Fibroblast of skin of right biceps (primary cell): ENCODE measurements at places on chromosomes 7 and 10.

GRCh38 chr10:63744060-63744941, 223.1 kb downstream of the REEP3 start:
- DNase-seq, result peak; percentile 84

- DNase-seq, result peak; percentile 64
Measured at GRCh38 chr10:90945491-90946070, 24.7 kb upstream of the ANKRD1 start.

DNA sequence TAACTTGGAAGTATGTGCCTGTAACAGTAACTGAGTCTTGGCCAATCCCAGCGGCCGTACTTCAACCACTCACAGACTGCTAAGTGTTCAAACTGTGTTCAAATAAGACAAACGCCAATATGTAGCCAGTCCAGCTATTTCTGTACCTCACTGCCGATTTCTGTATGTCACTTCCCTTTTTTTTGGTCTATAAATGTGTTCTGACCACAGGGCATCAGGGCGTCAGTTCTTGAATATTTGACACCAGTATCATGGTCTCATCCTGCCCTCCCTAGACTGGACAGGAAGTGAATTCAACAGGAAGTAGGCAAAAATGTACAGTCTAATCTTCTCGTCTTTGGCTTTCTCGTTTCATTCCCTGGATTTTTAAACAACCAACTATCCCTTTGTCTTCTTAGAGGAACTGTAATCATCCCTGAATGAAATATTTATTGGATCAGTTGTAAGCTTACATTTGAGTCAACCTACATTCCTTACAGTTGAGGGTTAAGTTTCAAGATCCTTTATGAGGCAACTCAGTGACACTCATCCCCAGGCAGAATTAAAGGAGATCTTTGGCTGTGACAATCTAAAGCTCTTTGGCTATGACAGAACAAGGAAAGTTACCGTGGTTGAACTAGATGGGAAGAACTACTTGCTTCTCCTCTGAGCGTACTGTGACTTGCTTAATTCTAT, 232.7 kb downstream of the NSUN6 start:
- DNase-seq, result no peak

- no peak for DNase-seq
Measured at GRCh38 chr7:2729893-2730716, 42.1 kb downstream of the AMZ1 start.

DNA sequence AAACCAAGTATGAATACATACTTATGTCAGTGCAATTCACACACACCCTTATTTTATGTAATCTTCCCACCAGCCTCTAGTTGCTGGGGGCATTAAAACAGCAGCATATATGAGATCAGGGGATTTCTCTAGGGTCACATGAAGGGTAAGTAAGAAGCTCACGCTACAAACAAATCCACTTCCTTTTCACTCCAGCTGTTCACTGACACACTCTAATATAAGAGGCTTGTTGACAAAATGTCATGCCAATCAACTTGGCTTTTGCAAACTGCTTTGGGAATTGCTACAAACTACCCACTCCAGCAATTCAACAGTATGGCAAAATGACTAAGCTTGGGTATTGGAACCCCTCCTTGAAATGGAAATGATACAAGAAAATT, 10.3 kb downstream of the FAM3C start:
- no peak for DNase-seq

DNA sequence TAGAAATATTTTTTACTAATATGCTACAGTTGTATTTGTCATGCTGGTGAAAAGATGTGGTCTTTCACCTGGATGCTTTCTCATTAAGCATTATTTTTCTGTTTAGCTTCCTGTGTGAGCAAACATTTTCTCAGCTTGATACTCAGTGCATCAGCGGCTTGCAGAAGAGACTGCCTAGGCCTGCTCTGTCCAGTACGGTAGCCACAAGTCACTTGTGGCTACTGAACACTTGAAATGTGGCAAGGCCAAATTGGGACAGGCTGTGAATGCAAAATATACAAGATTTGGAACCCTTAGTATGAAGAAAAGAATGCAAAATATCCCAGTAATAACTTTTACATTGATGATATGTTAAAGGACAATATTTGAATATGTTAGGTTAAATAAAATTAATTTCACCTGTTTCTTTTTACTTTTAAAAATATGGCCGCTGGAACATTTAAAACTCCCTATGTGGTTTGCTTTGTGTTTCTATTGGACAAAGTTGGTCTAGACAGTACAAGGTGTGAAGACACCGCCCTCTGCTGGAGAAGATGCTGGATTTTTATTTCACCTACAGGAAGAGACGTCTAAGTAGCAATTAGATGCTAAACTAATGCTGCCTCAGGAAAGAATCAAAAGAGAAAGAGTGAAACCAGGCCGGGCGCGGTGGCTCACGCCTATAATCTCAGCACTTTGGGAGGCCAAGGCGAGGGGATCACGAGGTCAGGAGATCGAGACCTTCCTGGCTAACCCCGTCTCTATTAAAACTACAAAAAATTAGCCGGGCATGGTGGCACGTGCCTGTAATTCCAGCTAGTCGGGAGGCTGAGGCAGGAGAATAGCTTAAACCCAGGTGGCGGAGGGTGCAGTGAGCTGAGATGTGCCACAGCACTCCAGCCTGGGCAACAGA, 5.3 kb downstream of the SRGN start:
- peak; percentile 81 for DNase-seq

- peak; percentile 4 for DNase-seq
Measured at GRCh38 chr10:80709866-80710265, 172.2 kb downstream of the SH2D4B start.

DNA sequence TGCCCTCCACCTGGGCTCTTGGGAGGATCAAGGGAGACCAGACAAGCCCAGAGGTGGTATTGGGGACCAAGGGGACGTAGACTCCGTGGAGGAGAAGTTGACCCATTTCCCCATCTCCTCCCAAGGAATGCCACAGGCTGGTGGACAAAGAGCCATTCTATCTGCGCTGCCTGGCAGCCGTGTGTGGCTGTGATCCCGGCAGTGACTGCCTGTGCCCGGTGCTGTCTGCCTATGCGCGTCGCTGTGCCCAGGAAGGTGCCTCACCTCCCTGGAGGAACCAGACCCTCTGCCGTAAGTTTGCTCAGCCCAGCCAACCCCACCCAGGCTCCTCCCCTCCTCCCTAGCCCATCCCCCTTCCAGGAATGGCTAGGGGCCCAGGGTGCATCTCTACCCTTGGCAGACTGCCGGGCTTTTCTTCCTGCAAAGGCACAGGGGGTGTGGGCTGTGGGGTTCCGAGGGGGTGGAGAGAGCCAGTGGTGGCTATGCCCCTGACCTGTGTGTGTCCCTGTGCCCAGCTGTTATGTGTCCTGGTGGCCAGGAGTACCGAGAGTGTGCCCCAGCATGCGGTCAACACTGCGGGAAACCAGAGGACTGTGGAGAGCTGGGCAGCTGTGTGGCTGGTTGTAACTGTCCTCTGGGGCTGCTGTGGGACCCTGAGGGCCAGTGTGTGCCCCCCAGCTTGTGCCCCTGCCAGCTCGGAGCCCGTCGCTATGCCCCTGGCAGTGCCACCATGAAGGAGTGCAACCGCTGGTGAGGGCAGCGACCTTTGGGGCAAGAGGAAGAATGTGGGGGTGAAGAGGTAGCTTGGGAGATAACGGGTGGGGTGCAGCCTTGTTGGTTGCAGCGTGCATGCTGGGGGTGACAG, 10.2 kb upstream of the ZNF467 start:
- DNase-seq, result no peak

DNA sequence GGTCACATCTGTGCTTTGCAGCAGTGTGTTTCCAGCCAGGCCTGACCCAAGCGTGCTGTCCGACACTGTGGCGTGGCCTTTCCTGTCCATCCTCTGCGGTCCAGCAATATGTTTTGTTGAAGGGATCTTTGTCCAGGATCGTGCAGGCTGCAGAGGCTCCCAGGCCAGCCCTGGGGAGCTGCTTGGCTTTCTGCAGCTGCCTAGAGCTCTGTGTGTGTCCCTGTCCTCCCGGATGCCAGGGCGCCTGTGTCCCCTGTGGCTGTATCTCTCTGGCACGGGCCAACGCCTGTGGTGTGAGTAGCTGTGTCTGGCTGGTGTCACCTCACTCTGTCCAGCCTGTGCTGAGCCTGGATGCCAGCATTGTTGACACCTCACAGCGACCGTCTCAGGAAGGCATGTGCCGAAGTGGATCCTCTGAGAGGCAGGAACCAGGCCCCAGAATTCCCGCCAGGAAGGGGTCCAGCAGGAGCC, 94.5 kb downstream of the INPP5A start:
- DNase-seq, result no peak

GRCh38 chr10:132712743-132713142, 73.2 kb downstream of the NKX6-2 start:
- no peak for DNase-seq

DNA sequence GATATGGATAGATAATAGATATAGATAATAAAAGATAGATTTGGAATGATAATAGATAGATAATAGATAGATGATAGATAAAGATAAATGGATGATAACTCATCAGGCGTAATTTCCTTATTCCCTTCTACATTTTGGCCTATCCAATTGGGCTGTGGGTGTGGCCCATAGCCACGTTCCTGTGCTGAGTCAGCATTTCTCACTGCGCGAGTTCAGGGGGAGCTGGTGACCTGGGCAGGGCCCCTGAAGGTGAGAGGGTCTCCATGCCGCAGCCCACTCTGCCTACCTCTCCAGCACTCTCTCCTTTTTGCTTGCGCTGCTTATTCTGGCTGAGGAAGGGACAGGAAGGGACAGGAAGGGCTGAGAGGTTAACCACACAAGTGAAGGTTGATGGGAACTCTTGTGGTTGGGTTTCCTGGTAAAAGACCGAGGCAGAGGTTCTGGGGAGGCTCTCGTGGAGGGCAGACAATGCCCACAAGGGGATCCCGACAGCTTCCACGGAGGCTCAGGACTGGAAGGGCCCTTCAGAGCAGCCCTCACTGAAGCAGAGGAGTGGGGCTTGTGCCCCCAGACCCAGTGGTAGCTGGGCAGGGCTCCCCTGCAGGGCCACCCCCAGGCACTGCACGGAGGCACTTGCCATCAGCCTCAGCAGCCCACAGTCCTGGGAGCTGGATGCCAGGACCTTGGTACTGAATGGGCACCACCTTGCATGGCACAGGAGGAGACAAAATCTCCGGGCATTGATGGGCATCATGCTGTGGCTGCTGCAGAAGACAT, 247.3 kb upstream of the PITRM1 start:
- DNase-seq, result no peak

DNA sequence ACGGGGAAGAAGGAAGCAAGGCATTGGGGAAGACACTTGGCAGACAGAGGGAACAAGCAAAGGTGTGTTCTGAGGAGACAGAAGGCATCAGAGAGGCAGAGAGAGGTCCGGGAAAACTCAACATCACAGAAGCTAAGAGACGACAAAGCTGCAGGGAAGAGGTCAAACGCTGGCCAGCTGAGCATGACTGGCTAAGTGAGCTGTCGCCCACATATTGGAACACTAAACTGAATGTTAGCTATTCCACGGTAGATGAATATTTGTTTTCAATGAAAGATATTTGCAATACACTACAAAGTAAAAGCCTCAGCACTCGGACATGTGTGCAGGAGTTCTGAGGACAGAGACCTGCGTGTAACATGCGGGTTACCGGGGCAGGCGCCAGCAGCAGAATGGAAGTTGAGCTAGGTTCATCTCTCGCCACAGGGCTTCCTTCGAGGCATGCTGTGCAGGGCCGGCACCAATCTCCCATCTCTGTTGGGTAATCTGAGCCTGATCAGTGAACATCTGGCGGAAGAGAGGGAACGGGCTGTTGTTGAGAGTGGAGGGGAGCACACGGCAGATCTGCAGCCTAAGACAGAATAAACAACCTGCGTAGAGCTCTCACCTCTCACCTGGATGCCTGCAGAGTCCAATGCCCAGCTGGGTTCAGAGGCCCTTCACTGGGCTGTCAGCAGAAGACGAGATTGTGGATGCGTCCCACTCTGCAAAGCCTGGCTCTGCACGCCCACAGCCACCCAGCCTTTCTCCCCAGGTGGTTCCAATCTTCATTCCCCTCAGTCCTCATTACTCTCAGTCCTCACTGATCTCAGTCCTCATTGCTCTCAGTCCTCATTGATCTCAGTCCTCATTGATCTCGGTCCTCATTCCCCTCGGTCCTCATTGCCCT, 35.9 kb downstream of the INSIG1 start:
- no peak for DNase-seq

DNA sequence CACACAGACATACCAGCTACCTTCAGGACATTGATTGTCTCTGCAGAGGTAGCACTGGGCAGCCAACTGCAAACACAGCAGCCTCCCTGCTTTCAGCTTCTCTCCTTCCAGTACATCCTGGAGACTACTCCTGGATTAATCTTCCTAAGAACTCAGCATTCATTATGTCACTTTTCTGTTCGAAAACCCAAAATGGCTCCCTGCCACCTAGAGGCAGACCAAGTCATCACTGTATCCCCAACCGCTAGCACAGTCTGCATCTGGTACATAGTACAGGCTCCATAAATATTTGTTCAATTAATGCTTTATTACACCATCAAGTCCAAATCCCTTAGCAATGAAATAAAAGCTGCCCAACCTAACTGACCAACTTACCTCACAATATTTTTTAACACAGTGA, 5.0 kb upstream of the SEC31B start:
- no peak for DNase-seq

DNA sequence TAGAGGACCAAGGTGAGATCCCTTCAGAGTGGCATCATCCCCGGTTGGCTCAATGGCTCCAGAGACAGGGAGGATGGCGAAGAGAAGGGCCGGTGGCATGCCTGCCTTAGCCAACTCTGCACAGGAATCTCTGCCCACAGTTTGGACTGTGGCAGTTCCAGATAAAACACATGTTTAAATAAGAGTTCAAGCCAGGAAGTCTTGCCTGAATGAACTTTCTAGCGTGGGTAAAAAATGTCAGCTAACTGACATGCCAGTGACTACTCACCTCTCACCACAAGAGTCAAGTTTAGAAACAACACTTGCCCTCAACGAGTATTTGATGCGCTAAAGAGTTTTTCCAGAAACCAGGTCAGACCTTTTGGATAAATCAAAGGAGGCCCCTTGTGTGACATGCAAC, 3.0 kb downstream of the NOD1 start:
- no peak for DNase-seq

- no peak for DNase-seq
Measured at GRCh38 chr7:138654616-138655015, 46.5 kb downstream of the SVOPL start.

DNA sequence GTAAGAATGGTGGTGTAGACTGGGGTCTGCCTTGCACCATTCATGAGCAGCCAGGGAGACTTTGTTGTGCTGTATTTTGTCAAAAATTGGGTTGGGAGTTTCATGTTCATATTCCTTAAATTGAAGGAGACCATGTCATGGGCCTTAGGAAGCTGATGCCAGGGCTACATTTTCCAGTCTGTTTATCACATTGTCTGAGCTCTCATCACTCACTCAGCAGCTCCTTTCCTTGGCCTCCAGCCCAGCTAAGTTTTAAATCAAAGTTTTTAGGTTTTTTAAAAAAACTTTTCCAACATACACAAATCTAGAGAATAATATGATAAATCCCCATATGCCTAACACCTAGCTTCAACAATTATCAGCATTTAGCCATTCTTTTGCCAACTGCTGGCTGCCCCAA, 12.6 kb upstream of the FAM13C start:
- DNase-seq, result no peak
